ENCODE measurements at places on chromosomes 2 and 18.
A peak's percentile ranks its signal among the peaks of the same experiment; 100 is the strongest.

DNA sequence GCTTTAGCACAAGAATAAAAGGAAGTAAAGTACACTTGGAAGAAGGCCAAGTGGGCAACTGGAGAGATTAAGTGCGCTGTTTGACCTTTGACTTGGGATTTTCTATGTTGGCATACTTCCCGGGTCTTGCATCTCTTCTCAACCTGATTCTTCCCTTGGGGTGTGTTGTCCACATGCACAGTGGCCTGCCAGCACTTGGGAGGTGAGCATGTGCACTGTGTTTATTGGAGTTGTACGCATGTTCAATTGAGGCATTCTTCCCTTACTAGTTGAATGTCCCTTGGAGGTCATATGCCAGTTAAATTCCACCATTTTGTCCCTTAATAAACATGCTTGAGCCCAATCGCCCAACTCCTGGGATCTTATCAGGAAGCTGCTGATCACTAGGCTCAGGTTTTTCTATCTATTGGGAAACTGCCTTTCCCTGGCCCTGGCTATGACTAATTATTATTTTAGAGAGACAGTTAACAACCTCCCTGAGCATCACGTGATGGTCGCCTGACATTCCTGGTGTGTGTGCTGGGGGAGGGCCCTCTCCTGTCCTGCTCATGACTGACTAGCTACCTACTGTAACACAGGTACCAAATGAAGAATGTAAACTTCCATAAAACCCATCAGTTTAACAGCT, 62.5 kb upstream of the RAPGEF4 start:
- peak; percentile 31 for DNase-seq

GRCh38 chr2:70692256-70692655, 75.7 kb downstream of the ADD2 start:
- DNase-seq = no peak

GRCh38 chr2:142745691-142746090, 131.8 kb upstream of the KYNU start:
- no peak for DNase-seq

- DNase-seq = no peak
These were observed 5.5 kb downstream of the COLEC12 start for GRCh38 chr18:495017-495416.

DNA sequence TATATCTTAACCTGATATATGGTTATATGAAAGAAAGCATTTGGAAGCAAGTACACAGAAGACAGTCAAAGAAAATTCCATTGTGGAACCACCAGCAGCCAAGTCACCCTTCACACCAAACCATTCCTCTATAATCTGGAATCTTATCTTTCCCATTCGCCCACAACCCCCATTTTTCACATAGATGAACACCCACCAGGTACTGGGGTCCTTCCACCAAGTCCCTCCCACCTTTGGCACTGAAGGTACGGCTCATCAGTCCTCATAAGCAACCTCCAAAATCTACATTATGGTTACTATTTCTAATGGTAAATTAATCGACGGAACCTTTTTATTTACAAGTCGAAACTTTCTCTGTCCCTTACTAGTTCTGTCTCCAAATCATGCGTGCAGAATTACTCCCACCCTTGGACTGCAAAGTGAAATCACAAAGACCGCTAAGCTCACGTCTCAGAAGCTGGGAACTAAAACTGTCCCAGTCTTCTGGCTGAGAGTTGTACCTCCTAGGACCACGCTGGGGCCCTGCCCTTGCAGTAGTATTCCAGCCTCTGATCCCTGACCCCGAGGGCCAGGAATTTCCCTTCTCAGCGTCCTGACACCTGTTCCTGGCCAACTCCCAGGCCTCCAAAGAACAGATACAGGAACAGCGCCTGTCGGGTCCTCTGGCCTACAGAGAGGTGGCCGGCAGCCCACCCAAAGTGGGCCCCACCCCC, 702 bp downstream of the OLA1 start:
- DNase-seq = peak; percentile 50

GRCh38 chr18:58534535-58535301, 94.2 kb downstream of the ALPK2 start:
- DNase-seq = no peak

DNA sequence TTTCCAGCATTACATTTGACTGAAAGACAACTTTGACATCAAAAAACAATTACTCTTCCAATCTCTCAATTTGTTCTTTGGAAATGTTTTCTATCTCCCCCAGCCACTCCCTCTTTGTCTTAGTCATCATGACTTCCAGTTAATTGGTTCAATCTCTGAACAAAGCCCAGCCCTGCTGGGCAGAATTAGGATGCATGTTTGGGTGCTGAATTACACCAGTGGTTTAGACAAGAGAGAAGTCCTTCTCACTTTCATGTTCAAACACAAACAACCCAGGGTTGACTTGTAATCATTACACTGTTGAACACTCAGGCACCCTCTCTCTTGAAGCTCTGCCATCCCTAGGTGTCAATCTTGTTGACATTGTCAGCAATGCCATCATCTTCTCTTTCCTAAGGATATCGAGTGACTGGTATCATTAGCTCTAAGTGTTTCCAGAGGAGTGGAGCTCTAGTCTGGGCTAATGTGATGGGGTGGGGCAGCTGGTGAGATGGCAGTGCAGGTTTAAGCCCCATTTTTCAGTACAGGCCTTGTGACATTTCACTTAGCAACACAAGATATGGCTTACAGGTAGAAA, 90.8 kb upstream of the MEIS1 start:
- no peak for DNase-seq

GRCh38 chr2:33220533-33220932, 255.9 kb upstream of the RASGRP3 start:
- no peak for DNase-seq

DNA sequence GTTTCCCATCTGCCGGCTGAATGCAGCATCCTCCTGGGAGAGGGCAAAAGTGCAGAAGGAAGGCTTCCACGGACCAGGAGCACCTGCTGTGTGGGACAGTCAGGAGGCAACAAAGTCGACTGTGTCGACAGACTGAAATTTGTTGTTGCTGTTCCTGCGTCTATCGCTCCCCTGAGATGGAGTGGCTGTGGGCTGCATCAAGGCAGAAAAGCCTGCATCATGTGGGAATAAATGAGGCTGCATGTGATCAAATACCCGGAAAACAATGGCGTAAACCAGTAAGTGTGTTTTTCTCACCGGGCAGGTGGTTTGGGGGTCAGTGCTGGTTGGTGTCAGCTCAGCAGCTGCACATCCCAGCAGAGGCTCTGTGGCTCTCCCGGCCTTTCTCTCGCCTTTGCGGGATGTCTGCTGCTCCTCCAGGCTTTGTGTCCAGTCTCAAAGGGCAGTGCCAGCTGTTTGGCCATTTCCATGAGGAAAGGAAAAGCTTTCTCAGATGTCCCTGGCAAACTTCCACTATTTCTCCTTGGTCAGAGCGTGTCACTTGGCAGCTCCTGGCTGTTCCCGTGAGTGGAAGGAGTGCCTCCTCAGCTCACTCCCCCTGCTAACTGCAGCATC, 262.4 kb downstream of the NDUFA10 start:
- no peak for DNase-seq

DNA sequence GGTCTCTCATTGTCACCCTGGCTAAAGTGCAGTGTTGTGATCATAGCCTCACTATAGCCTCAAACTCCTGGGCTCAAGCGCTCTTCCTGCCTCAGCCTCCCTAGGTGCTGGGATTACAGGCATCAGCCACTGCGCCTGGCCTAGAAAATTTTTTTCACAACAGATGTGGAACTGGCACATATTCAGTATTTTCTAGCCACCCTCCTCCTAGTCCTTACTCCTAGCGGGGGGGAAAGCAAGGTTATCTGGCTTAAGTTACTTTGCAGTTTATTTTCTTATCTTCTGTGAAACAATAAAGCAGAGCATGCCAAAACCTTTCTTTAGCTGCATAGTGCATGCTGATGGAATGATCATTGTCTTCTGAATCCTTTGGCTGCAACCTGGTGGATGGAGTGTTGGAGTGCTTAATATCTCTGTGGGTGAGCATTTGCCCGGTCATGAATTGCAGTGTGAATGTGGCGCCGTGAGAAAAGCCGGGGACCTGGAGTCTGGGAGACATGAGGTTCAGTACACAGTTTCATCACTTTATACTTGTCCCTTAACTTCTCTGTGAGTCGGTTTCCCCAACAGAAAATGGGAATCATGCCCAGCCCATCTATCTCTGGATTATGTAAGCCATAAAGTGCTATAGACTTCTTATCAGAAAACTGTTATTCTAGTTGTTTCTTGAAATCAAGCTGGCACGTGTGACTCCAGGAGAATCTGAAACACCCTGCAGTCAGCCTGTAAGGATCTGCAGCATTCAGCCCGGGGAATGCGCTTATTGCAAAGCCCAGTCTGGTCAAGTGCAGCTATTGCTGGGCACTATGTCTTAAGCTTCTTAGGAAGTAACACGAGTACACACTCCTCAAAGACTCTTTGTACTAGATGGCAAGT, 38.2 kb upstream of the MAP3K20 start:
- no peak for DNase-seq

DNA sequence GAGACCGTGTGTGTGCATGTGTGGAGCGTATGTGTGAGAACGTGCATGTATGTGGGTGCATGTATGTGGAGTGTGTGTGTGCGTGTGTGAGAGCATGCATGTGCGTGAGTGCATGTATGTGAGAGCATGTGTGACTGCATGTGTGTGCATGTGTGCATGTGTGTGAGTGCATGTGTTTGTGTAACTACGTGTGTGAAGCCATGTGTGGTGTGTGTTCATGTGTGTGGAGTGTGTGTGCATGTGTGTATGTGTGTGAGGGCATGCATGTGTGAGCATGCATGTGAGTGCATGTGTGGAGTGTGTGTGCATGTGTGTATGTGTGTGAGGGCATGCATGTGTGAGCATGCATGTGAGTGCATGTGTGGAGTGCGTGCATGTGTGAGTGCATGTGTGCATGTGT, 24.2 kb downstream of the TOGARAM2 start:
- no peak for DNase-seq

DNA sequence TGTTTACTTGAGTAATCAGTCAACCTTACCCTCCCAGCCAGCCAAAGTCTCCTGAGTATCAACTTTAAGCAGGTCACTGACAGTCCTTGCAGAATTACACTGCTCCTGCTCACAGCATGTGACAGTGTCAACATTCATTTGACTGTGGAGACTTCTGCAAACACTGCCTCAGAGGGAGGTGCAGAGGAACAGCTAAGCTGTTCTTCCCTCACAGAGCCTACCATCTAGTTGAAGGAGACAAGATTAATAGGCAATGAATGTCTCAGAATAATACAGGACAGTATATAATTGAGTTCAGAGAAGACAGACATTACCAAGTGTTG, 11.9 kb downstream of the SLC14A2 start:
- peak; percentile 60 for DNase-seq

GRCh38 chr2:159265171-159265576, 21.3 kb downstream of the WDSUB1 start:
- no peak for DNase-seq

GRCh38 chr18:51149670-51150069, 47.8 kb downstream of the MEX3C start:
- DNase-seq = no peak

GRCh38 chr2:217797661-217798069, 205.1 kb downstream of the TNS1 start:
- no peak for DNase-seq

DNA sequence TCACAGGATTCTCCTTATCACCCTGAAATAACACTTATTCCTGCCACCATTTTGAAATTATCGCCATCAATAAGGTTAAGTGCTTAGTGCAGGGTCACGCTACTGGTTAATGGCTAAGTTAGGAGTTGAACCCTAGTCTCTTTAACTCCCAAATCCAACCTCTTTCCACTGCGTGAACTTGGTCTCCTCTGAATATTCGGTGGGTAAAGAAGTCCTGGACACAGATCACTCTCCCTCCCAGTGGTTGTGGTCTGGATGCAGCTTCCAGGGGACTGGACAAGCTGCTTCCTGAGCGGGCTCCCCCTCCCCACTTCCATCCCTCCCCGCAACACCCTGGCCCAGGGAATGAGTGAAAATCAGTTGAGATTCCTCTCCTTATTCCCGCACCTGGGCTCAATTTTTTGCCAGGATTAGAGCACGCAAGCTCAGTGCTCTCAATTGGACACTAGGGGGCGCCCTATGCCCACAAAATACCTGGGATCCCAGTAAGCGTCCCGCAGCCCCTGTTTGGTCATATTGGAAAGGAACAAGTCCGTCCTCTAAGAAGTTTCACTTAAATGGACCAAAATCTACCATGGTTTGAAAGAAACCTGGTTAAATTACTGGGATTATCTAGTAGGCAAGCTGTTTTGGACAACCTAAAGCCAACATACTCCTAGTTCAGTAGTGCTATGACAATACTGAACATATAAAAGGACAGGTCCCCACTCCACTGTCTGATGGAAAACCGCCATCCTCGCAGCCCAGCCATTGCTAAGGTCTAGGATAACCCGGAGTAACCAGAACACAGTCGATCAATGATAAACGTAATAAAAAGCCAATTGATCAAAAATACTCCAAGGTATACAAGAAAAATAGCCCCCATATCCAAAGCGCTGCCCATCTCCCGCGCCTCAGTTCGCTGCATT, 40.4 kb downstream of the DHRS9 start:
- DNase-seq = peak; percentile 86

DNA sequence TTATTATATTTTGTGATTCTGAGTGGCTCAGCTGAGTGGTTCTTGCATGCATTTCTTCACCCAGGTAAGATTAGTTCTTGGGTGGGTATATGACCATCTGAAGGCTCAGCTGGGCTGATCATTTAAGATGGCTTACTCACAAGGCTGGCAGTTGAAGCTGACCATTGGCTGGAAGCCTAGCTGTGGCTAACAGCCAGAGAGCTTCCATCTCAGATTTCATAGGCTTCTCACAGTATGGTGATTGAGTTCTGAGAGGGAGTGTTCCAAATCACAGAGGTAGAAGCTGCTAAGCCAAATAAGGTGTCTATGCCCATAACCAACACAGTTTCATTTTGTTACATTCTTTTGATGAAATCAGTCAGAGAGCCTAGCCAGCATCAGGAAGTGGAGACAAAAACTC, 117.4 kb upstream of the RPRM start:
- no peak for DNase-seq

- no peak for DNase-seq
These were observed 60.6 kb upstream of the HS6ST1 start for GRCh38 chr2:128379021-128380015.

DNA sequence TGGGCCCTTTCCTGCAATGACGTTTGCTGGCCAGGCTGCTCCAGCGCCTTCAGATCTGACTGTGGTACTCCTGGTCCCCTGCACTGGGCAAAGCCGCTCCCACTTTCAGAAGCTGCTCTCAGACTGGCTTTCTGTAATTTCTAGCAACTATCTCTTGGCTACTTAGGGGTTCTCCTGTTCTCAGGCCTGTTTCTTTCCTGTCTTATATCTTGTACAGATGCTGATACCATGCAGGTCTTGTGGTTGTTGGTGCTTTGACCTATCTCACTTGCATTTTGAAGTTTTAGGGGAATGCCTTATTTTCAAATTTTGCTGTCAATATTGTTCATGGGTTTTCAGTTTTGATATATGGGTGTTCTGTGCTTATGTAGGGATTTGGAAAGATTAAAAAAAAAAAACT, 145.8 kb downstream of the CLIP4 start:
- DNase-seq = no peak

GRCh38 chr18:2240311-2240705, 331.0 kb downstream of the METTL4 start:
- no peak for DNase-seq

- DNase-seq = no peak
These were observed 1337.2 kb upstream of the NRXN1 start for GRCh38 chr2:52369178-52369577.

GRCh38 chr2:8630676-8631464, 51.0 kb upstream of the ID2 start:
- no peak for DNase-seq

GRCh38 chr2:148132412-148132811, 111.5 kb downstream of the MBD5 start:
- DNase-seq = no peak
